Right renal cortex interstitium (tissue), 3 donors: ENCODE measurements at places on chromosomes 7 and 10. TPM values are rescaled to one million over a fixed set of nuclear protein-coding genes. Genes with fewer than 3 reads are reported as not detected.
A peak's percentile ranks its signal among the peaks of the same experiment; 100 is the strongest.

Gene ZKSCAN1
- 52.4 TPM for polyA plus RNA-seq

Gene CRHR2
- polyA plus RNA-seq, result not detected

- no peak for DNase-seq
Measured at GRCh38 chr7:27840313-27840712, 100.4 kb downstream of the TAX1BP1 start.

GRCh38 chr10:96287392-96288105, 16.2 kb upstream of the BLNK start:
- peak; percentile 69 for DNase-seq

GRCh38 chr7:93148144-93148543, at the start of gene SAMD9L:
Gene SAMD9L (minus strand): TSS chr7:93148385. CDS start chr7:93135971, 12,414 bp downstream.
- DNase-seq, result no peak

GRCh38 chr7:100538348-100538653, 702 bp upstream of the AGFG2 start:
- no peak for DNase-seq

GRCh38 chr10:69048103-69048502, 39.8 kb upstream of the SRGN start:
- no peak for DNase-seq

DNA sequence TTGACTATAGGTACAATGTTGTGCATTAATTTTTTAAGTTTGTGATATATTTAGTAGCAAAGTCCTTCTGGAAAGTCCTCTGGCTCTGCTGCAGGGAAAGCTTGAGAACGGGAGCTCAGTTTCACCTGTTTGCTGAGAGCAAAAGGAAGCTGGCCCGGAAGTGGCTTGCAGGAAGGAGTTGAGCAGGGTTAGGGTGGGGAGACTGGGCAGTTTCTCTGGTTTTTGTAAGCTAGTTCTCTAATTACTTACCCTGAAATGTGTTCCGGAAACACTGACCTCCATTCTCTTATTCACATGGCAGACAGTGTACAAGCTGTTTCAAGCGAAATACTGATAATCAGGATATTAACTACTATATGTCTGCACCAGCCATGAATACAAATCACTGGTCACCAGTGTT, 22.3 kb downstream of the MAP3K8 start:
- DNase-seq, result no peak

Gene TMEM236
- polyA plus RNA-seq, result 0.25 TPM

GRCh38 chr10:17009212-17009700, 120.4 kb downstream of the CUBN start:
- DNase-seq, result no peak

GRCh38 chr10:36042135-36042534, 400.0 kb upstream of the FZD8 start:
- no peak for DNase-seq

Gene TMEM229A
- polyA plus RNA-seq, result 0.12 TPM

DNA sequence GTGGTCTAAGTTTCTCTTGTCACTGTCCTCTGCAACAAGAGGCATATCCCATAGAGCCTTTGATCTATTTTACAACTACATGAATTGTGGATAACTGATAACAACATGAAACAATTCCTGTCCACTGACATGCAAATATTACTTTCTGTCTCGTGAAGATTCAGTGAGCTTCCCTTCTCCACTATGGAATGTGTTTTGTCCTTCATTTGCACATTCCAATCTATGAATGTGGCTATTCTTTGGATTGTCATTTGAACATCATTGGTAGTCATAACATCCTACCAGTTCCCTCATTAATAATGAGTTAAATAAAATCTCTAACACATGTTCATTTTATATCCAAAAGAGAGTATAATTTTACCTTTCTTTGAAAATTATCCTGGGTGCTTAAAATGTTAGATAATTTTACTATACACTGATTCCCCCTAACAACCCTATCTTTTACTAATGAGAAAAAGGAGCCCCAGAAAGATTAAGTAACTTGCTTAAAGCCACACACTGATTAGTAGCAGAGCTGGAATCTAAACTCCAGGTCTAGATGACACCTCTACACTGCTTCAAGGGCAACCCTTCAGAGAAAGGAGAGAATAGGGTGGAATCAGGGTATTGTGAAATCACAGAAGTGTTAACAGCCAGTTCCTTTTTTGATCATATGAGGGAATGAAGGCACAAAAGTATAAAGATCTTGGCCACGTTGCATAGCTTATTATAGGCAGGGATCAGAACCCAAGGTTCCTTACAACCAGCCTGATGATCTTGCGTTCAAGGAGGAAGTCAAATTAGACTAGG, 39.1 kb downstream of the PDE1C start:
- DNase-seq, result no peak

Gene TAS2R41
- polyA plus RNA-seq, result not detected

GRCh38 chr7:30996883-30997282, 33.1 kb downstream of the GHRHR start:
- DNase-seq, result no peak

Gene CRTAC1
- polyA plus RNA-seq, result 15.4 TPM

Gene SUMF2
- polyA plus RNA-seq, result 138 TPM

Gene PTPRE
- polyA plus RNA-seq, result 6.0 TPM

DNA sequence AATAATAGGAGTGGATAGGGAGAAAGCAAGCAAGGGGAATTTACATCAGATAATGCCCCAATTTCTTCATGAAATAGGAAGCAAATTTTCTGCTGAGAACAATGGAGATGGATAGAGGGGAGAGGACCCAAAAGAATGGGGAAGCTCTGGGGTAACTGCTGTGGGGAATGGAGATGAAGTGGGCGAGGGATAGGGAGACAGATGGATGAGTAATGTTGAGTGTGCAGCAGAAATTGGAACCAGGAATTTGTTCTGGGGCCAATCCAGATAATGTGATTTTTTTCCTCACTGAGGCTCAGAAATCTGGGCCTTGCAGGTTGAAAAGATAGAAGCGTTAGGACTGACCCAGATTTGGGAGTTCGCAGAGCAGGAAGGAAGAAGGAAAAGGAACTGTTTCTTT, 24.5 kb upstream of the MRC1 start:
- no peak for DNase-seq

DNA sequence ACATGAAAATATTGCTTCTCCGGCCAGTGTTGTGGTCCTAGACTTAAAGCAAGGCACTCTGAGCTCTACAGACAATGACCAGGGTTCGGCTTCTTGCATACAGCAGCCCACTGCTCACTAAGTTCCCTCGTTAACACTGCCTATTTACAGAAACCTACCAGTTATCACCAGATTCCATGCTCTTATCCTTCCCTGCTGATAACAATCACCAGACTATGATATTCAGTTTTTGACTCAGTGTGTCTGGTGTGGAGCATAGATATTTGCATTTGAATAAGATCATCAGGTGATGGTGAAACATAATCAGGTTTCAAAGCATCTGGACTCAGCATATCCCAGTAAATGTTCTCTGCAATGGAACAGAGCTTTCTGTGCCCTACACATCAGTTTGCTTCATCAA, 182.3 kb downstream of the SNX13 start:
- no peak for DNase-seq

Gene ASZ1
- not detected for polyA plus RNA-seq

Gene RHOBTB1
- 90.1 TPM for polyA plus RNA-seq

Gene DDC
- 70.3 TPM for polyA plus RNA-seq

Gene CALML3
- polyA plus RNA-seq, result not detected

- DNase-seq, result no peak
Measured at GRCh38 chr10:42477170-42477569, 161.2 kb downstream of the ZNF33B start.

- no peak for DNase-seq
Measured at GRCh38 chr7:82172881-82173280, 270.7 kb downstream of the CACNA2D1 start.

DNA sequence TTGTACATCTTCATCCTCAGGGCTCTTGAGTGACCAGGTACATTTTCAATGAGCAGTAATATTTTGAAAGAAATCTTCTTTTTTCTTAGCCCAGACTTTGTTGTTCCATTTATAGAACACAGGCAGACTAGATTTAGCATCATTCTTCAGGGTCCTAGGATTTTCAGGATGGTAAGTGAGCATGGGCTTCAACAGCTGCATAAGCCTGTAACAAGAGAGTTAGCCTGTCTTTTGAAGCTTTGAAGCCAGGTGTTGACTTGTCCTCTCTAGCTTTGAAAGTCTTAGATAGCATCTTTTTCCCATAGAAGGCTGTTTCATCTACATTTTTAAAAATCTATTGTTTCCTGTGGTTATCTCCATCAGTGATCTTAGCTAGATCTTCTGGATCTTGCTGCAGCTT, 4.5 kb upstream of the NDUFA5 start:
- DNase-seq, result no peak

- DNase-seq, result no peak
Measured at GRCh38 chr10:109929501-109930219, 6.3 kb upstream of the XPNPEP1 start.

Gene ZNF485
- polyA plus RNA-seq, result 4.9 TPM

- DNase-seq, result peak; percentile 25
Measured at GRCh38 chr10:104931612-104932134, 290.6 kb downstream of the SORCS3 start.

- no peak for DNase-seq
Measured at GRCh38 chr10:48931188-48931587, 8.5 kb downstream of the LRRC18 start.

Gene AEBP1
- polyA plus RNA-seq, result 60.0 TPM

DNA sequence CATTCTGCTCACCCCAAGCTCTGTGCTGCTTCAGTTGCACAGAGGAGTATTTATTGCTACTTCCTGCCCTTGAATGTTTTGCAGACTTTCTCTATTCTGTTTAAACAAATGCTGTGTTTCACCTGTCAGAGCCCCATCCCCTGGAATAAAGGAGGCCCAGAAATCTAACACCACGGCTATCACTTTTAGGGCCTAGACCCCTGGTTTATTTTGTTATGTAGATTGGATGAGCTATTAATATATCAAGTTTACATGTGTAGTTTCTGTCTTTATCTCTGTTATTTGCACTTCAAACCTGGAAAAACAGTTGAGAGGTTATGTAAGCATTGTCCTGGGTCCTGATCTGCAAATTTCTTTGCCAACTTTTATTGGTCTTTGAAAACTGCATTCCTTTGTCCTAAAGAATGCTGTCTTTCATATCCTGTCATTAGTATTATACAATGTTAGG, 630.1 kb downstream of the PARD3 start:
- DNase-seq, result no peak

Gene TIMM23
- 69.7 TPM for polyA plus RNA-seq

Gene GIMAP1
- polyA plus RNA-seq, result 3.1 TPM

Gene DOCK1
- polyA plus RNA-seq, result 67.2 TPM

- DNase-seq, result no peak
Measured at GRCh38 chr7:31646942-31647341, 40.1 kb upstream of the PPP1R17 start.

DNA sequence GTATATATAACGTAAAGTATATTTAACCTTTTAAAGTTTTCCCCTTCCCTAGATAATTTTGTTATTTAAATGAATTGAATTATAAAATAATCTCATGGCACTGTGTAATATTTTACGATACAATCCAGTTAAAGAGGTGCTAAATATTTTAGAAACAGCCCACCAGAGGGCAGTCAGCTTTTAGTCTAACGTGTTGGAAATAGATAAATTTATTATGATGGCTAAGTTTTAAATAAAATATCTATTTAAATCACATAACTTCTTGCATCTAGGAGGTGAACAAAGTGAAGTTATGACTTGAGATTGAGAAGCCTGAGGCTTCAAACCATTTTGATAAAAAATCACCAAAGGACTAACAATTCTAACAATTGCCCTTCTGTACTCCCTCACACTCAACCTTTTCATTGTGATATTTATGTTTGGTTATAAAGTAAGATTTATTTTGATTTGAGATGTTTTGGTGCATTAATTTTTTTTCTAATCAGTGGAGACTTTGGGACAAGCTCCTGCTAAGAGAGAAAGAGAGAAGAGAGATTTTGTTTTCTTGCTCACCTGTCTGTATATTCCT, 171.5 kb upstream of the SP4 start:
- DNase-seq, result no peak

GRCh38 chr7:86301301-86301700, 342.4 kb upstream of the GRM3 start:
- no peak for DNase-seq
